ENCODE measurements at places on chromosomes 1 and 21.

DNA sequence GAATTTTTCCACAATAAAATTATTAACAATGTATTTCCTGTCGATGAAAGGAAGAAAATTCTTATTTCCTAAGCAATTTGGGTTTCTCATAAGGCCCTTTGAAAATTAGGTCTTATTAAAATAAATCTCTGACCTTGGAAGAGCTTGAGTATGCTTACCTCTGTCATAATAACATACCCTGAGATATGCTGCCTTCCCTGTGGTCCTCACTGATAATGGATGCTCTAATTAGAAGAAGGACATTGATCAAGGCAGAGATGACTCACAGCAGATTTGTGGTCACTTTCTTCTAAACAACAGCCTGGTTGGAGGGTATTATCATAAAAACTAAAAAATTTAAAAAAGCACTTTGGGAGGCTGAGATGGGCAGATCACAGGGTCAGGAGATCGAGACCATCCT lies 217.8 kb downstream of the GRIK1 start:
- DNase-seq, result no peak

DNA sequence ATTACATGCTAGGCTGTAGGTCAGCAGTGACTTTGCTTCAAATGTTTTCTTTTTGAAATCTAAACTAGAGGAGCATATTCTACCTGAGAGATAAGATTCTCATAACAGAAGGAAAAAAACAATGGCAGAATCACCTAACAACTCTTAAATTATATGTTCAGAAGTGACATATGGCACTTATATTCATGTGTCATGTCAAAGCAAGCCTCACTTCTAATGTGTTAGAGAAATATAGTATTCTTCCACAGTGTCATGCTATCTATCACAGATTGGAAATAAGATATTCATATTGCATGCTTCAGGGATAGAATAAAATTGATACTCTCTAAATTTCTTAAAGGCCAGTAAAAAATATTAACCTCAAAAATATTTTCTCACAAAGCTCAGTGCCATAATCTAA lies 874.6 kb upstream of the PRMT6 start:
- no peak for DNase-seq

GRCh38 chr1:21651214-21652042 lies 17.7 kb downstream of the RAP1GAP start:
- no peak for DNase-seq

- DNase-seq, result no peak
These were observed 6.9 kb upstream of the ADAR start for GRCh38 chr1:154614901-154615300.

DNA sequence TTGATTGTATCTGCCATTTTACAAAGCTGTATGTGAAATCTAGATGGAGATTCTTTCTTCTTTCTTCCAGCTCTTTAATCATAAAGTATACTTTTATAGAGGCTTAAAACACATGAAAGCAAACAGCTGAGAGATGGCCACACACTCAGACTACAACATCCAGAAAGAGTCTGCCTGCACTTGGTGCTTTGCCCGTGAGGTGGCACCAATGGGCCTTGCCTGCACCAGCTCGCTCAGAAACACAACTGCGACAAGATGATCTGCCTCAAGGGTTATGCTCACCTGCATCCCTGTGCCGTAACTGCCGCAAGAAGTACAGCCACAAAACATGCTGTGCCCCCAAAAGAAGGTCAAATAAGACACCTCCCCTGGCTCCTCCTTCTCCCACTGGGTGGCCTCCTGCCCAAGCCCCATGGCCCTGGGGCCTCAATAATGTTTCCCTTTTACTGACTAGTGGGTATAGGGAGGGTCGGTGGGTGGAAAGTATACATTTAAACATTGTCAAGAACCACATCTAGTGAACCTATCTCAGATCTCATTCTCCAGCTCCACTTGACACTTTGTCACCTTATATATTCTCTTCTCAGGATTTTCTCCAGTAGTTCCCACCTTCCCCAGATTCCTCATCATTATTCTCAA lies 66.7 kb upstream of the ANGPTL3 start:
- DNase-seq, result no peak
